Dermis microvascular lymphatic vessel endothelial cell (primary cell): ENCODE measurements at places on chromosomes 3 and 15. TPM values are rescaled to one million over a fixed set of nuclear protein-coding genes. Genes with fewer than 3 reads are reported as not detected.

DNA sequence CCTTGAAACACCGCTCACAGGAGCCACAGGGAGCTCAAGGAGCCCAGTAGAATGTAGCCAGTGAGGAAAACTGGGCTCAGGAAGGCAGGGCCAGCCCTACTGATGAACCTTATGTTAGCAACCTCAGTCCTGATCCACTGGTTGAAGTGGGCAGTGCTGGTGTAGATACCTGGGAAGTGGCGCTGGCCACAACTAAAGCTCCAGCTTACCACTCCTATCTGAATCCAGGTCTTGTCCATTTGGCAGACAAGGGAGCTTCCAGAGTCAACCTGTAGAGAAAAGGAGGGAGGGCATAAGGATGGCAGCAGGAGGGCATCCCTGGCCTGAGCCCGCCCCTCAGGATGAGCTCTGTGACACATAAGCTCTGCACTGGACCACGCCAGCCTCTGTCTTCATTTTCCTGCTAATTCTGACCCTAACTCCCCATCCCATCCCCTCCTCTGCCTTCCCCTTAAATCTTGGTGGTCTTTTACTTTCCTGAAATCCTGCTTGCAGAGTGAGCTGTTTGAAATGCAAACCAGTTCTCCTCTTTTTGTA lies 2.1 kb upstream of the PRSS50 start:
- DNase-seq = no peak

GRCh38 chr3:112247900-112248299 lies 46.1 kb downstream of the SLC9C1 start:
- no peak for DNase-seq

Gene PAQR5
- not detected in 2 replicates for total RNA-seq

GRCh38 chr3:123843668-123844067 lies 40.5 kb downstream of the MYLK start:
- no peak for DNase-seq

GRCh38 chr3:134211797-134212196 lies 38.9 kb downstream of the RYK start:
- DNase-seq = peak; percentile 71

Gene ALDH1L1
- total RNA-seq = not detected in 2 replicates

DNA sequence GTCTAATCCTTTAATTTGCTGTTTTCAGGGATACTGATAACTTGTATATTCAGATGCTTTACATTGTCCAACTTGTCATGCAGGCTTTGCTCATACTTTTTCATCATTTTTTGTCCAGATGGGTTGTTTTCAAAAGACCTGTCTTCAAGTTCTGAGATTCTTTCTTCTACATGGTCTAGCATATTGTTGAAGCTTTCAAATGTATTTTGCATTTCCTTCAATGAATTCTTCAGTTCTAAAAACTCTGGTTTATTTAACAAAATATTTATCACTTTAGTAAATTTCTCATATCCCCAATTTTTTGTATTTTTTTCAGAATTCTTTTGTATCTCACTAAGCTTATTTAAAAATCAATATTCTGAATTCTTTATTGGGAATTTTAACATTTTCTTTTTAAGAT lies 388.3 kb upstream of the IL12A start:
- no peak for DNase-seq

GRCh38 chr3:100412912-100413590 lies 11.7 kb downstream of the LNP1 start:
- DNase-seq = no peak

DNA sequence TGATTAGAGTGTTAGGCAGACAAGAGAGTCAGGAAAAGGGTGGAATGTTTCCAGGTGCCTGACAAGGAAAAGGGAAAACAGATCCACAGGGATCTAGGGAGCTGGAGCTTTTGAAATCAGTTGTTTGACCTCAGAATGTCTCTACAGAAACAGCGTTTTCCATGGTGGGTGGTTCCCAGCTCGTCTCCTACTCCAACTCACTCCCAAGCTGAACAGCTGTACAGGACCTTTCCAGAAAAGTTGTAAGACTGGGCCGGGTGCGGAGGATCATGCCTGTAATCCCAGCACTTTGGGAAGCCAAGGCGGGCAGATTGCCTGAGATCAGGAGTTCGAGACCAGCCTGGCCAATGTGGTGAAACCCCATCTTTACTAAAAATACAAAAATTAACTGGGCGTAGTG lies 55.7 kb upstream of the RYK start:
- no peak for DNase-seq

Gene RHO
- not detected in 2 replicates for total RNA-seq

Gene HESX1
- total RNA-seq = 0.13 and 0.63 TPM in 2 replicates

GRCh38 chr15:39345176-39345575 lies 235.7 kb upstream of the THBS1 start:
- DNase-seq = no peak

DNA sequence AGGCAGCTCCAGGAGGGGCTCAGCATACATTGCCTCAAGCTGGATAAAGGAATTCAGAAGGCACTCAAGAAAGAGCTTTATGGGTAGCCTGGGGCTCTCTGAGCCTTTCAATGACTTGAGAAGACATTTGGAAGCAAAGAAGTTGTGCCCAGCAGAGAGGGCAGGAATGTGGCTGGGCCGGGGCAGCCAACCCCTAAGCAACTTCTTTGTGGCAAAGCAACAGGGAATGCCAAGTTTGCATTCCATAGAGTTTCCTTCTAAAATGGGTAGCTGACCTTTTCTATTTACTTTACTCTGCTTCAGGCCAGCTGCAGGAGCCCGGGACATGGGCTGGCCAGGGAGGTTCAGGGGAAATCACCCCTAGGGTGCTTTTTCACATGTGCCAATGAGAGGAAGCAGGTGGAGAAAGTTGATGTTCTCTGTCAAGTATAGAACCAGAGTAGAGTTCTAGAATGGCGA lies 45.6 kb downstream of the CCDC12 start:
- DNase-seq = no peak
